ENCODE measurements at places on chromosomes 1 and 21. TPM values are rescaled to one million over a fixed set of nuclear protein-coding genes. Genes with fewer than 3 reads are reported as not detected.

The VAMP3 gene
- 129 TPM for total RNA-seq

The TMOD4 gene
- not detected for total RNA-seq

The SH2D1B gene
- 1.9 TPM for total RNA-seq

The PCAT6 gene
- 0.81 TPM for total RNA-seq

The MRPL9 gene
- total RNA-seq, result 54.6 TPM

The CFH gene
- 78.5 TPM for total RNA-seq

The C1orf21 gene
- 78.8 TPM for total RNA-seq

The S100A9 gene
- 418 TPM for total RNA-seq

The B4GALT2 gene
- total RNA-seq, result 23.8 TPM

DNA sequence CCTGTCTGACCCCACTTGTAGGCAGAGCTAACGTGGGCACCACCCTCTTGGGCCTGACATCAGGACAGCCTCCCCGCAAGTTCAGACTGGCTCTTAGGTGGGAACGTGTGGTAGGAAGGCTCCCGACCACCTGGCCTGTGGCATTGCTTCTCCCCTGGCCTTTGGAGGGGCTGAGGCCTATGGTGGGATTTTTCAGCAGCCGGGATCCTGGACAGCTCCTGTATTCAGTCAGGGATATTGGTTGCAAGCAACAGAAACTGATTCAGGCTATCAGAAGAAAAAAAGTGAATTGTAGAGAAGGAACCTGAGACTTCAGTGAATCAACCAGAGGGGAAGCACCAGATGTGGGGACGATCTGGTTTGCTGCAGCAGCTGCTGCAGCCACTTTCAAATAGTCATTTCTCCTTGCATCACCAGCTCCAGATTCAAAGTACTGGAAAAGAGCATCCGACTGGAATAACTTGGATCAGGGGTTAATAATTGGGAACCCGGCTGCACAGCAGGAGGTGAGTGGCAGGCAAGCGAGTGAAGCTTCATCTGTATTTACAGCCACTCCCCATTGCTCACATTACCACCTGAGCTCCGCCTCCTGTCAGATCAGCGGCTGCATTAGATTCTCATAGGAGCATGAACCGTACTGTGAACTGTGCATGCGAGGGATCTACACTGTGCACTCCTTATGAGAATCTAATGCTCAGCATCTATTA, 5.9 kb downstream of the RNF186 start:
- no peaks in the 10 kb centered on the region for H3K27me3 ChIP-seq
- H3K36me3 ChIP-seq, result no peaks in the 10 kb centered on the region
- H3K4me1 ChIP-seq, result no peaks in the 10 kb centered on the region
- H3K27ac ChIP-seq, result no peak overlapping the region
- H3K4me3 ChIP-seq, result no peak overlapping the region

DNA sequence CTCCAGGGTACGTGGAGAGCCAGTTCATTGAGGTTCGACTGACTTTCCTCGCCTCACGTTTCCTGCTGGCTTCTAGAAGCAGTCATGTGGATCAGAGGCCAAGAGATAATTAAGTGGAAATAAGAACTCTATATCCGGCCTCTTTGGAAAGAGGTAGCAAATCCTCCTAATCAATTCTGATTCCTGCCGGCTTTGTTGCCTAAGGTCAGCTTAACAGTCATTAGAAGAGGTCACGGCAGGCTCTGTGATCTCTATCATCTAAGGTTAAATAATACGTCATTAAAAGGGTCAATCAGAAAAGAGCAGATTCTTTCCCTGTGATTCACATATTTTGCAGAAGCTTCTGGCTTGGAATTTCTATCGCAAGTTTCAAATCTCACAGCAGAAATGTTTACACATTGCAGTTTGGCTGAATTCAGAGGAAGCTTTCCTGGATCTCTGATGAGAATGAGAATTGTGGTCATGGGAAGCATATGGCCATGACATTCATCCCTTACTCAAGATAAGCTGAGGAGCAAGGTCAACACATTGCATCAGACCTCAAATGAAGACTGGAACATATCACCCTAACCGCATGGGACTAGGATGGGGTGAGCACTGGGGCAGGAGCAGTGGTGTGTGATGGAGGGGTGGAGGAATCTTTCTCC, 189.4 kb downstream of the PBX1 start:
- no peak overlapping the region for H3K4me3 ChIP-seq
- H3K27ac ChIP-seq, result peak overlapping the region; percentile 55
- no peaks in the 10 kb centered on the region for H3K36me3 ChIP-seq
- H3K27me3 ChIP-seq, result no peaks in the 10 kb centered on the region
- peaks cover 28% of the 10 kb centered on the region for H3K4me1 ChIP-seq
- DNase-seq, result no peak

DNA sequence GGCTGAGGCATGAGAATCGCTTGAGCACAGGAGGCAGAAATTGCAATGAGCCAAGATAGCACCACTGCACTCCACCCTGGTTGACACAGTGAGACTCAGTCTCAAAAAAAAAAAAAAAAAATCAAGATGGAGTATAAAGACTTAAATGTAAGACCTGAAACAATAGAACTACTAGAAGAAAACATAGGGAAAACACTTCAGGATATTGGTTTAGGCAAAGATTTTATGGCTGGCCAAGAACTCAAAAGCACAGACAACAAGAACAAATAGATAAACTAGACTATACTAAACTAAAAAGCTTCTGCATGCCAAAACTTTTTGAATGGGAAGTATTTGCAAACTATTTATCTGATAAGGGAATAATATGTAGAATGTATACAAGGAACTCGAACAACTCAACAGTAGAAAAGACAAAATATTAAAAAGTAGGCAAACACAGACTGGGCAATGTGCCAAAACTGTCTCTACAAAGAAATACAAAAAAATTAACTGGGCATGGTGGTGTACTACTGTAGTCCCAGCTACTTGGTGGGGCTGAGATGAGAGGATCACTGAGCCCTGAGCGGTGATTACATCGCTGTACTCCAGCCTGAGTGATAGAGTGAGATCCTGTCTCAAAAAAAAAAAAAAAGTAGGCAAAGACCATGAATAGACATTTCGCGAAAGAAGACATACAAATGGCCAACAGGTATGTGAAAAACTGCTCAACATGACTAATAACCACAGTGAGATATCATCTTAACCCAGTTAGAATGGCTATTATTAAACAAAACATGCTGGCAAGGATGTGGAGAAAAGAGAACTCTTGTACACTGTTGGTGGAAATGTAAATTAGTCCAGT, 25.3 kb downstream of the DTL start:
- no peaks in the 10 kb centered on the region for H3K36me3 ChIP-seq
- H3K4me1 ChIP-seq, result no peaks in the 10 kb centered on the region
- no peaks in the 10 kb centered on the region for H3K27me3 ChIP-seq
- no peak for DNase-seq

DNA sequence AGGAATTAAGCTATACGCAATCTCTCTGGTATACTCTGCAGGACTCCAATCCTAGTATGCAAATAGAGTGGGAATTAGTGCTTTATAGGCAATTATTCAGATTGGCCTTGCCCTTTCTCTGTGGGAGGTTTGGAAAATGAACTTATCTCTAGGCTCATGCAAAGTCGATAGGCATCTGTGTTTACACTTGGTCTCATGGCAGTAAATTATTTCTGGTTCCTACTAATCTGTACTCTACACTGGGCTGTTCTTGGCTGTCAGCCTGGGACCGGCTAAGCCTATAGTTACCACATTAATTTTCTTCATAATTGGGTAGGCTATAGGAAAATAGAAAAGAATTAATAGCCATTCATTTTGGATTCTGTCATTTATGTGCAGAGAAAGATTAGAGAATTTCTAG, 544.6 kb downstream of the AMY1C start:
- H3K4me1 ChIP-seq, result no peaks in the 10 kb centered on the region
- no peak overlapping the region for H3K4me3 ChIP-seq
- H3K27me3 ChIP-seq, result no peaks in the 10 kb centered on the region

- H3K4me3 ChIP-seq, result no peak overlapping the region
- no peaks in the 10 kb centered on the region for H3K4me1 ChIP-seq
- peaks cover 48% of the 10 kb centered on the region for H3K27me3 ChIP-seq
These were observed 160.5 kb downstream of the ACTL8 start for GRCh38 chr1:17915511-17916197.

- H3K27me3 ChIP-seq, result no peaks in the 10 kb centered on the region
- no peak overlapping the region for H3K27ac ChIP-seq
- no peak for DNase-seq
- no peaks in the 10 kb centered on the region for H3K36me3 ChIP-seq
These were observed 26.2 kb upstream of the UHMK1 start for GRCh38 chr1:162471290-162471853.

DNA sequence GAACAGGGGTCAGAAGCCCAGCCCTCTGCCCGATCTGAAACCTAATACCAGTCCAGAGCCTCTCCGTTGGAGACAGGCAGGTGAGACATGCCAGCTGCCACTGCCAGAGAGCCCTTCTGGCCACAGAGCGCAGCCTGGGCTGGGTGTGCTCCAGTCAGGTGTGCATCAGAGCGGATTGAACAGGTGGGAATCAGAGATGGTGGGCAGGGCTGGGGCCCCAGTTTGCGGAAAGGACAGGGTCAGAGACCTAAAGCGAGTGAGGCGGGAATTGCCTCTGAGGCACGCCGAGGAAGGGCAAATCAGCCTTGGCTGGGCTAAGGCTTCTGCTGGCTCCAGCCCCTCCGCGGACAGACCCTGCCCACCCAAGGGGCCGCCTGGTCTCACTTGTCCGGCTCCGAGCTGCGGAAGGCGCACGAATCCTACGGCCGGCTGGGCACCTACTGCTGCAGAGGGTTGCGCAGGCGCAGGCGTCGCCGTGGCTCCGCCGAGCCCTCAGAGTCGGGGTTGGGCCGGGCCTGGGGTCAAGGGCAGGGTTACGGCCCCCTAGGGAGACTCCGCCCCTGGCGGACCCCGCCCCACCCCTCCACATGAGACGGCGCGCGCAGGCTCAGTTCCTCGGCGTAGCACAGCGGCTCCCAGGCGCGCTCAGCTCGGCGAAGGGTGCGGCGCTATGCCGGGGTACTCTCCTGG, 10.3 kb downstream of the CPLANE2 start:
- peaks cover 18% of the 10 kb centered on the region for H3K27me3 ChIP-seq
- peak; percentile 94 for DNase-seq
- no peaks in the 10 kb centered on the region for H3K36me3 ChIP-seq
- H3K4me3 ChIP-seq, result peak overlapping the region; percentile 42
- peak overlapping the region; percentile 17 for H3K27ac ChIP-seq

- H3K27me3 ChIP-seq, result no peaks in the 10 kb centered on the region
- H3K27ac ChIP-seq, result no peak overlapping the region
- no peak overlapping the region for H3K4me3 ChIP-seq
These were observed 17.5 kb downstream of the ADGRB2 start for GRCh38 chr1:31746687-31747086.

DNA sequence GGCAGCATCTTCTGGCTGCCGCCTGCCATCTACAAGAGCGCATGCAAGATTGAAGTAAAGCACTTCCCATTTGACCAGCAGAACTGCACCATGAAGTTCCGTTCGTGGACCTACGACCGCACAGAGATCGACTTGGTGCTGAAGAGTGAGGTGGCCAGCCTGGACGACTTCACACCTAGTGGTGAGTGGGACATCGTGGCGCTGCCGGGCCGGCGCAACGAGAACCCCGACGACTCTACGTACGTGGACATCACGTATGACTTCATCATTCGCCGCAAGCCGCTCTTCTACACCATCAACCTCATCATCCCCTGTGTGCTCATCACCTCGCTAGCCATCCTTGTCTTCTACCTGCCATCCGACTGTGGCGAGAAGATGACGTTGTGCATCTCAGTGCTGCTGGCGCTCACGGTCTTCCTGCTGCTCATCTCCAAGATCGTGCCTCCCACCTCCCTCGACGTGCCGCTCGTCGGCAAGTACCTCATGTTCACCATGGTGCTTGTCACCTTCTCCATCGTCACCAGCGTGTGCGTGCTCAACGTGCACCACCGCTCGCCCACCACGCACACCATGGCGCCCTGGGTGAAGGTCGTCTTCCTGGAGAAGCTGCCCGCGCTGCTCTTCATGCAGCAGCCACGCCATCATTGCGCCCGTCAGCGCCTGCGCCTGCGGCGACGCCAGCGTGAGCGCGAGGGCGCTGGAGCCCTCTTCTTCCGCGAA, 3.8 kb downstream of the CHRNB2 start:
- peaks cover 11% of the 10 kb centered on the region for H3K27me3 ChIP-seq
- H3K27ac ChIP-seq, result no peak overlapping the region
- H3K4me1 ChIP-seq, result no peaks in the 10 kb centered on the region
- no peaks in the 10 kb centered on the region for H3K36me3 ChIP-seq
- no peak for DNase-seq

DNA sequence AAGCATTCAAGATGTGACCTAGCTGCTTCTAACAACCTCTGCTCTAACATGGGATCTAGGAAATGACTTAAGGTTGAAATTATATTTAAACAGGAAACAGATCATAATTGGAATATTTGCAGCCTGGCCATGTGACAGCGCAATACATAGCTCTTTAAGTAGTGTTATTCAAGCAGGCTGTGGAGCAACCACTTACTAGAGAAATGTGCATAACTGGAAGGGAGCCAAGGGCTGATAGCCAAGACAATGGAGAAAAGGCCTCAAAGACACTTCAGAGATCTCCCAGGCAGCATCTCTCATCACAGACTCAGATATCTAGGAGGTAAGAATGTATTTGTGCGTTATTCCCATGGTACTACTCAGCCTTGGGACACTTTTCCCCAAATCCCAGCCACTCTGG, 823.0 kb upstream of the PRMT6 start:
- DNase-seq, result no peak
- H3K4me3 ChIP-seq, result no peak overlapping the region
- no peaks in the 10 kb centered on the region for H3K4me1 ChIP-seq
- H3K27ac ChIP-seq, result no peak overlapping the region
- no peaks in the 10 kb centered on the region for H3K36me3 ChIP-seq

DNA sequence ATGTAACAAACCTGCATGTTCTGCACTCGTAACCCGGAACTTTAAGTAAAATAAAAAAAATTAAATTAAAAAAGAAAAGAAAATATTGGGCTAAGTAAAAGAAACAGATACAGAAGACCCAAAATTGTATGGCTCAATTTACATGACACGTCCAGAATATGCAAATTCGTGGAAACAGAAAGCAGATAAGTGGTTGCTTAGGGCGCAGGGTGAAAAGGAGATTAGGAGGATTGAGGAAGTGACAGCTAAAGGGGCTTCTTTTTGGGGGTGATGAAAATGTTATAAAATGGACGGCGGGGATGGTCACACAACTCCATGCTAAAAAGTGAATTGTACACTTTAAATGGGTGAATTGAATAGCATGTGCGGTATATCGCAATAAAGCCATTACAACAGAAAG, 27.4 kb upstream of the ZBTB21 start:
- no peak overlapping the region for H3K27ac ChIP-seq
- no peak for DNase-seq
- no peaks in the 10 kb centered on the region for H3K27me3 ChIP-seq

- no peak overlapping the region for H3K4me3 ChIP-seq
- H3K36me3 ChIP-seq, result no peaks in the 10 kb centered on the region
- no peak for DNase-seq
- H3K4me1 ChIP-seq, result no peaks in the 10 kb centered on the region
- H3K27ac ChIP-seq, result no peak overlapping the region
These were observed 124.5 kb downstream of the CRB1 start for GRCh38 chr1:197392541-197392940.

DNA sequence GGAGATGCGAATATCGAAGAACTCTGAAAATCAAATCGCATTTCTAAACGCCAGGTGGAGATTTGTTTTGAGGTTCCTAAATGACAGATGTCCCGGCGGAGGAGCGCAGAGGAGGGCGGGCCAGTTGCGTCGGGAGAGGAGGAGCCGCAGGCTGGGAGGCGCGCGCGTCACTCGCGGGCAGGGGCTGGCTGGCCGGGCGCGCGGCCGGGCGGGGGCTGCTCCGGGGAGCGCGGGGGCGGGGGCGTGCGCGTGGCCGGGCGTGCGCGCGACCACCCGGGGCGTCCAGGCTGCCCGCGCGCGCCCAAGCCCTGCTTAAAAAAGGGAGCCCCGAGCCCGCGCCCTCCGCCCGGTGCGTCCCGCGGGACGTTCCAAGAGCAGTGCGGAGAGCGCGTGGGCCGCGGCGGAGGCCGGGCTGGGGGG, 47.3 kb downstream of the H3-3A start:
- peak overlapping the region; percentile 98 for H3K27ac ChIP-seq
- peak; percentile 95 for DNase-seq
- H3K27me3 ChIP-seq, result no peaks in the 10 kb centered on the region
- H3K36me3 ChIP-seq, result no peaks in the 10 kb centered on the region
